ENCODE measurements at places on chromosomes 16 and 17.

- DNase-seq, result no peak
Observed at GRCh38 chr17:57146273-57146672, 61.2 kb downstream of the AKAP1 start.

DNA sequence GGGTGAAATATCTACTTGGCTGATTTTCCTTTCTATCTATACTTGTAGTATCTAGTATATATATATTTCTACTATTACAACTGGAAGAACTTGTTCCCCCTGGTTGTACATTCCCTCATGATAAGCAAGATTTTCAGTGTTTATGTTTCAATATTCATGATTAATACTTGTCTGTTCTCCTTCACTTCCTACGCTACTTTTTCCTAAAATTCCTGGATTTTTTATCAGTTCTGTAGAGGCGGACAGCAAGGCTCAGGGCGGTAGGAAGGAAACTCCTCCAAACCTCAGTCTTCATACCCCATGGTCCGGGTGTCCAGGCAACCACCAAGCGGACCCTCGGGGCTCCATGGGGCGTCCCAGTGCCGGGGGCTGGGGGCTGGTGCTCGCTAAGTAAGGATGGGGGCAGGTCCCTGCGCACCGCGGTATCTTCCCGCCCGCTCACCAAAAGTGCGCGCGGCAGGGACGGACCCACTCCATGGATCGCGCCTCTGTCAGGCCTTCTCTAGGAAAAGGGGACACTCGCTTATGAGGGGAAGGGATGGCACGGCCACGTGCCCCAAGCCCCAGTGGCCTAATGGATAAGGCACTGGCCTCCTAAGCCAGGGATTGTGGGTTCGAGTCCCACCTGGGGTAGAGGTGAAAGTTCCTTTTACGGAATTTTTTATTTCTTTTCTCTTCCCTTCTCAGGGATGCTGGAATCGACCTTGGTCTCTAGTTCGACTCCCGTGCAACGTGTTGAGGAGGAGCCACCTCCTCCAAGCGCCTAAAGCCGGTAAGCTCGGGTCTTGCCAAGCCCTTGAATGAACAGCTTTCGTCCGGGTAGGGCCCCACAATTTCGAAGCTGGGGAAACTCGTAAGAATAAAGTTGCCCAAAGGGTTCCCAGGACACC lies 13.2 kb downstream of the ATP5PD start:
- peak; percentile 78 for DNase-seq

- no peak for DNase-seq
Observed at GRCh38 chr17:57619061-57619937, 125.8 kb downstream of the CCDC182 start.

GRCh38 chr17:36939052-36939801 lies 2.0 kb downstream of the LHX1 start:
- no peak for DNase-seq

DNA sequence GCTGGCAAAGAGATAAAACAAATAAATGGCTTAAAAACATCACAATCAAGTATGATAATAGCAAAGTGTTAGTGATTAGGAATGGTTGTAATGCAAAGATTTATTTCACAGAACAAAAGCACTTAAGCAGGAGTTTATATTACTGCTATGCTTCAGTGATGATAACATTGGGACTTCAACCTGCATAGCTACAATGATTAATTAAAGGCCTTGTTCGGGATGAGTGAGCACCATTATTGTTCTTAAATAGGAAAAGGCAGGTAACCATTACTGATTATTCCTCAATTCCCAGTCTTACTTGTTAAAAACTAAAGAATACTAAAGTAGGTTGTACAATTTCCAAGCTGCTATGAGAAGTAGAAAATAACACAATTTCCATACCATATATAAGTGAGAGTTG lies 1247.5 kb upstream of the CDH8 start:
- DNase-seq, result no peak

DNA sequence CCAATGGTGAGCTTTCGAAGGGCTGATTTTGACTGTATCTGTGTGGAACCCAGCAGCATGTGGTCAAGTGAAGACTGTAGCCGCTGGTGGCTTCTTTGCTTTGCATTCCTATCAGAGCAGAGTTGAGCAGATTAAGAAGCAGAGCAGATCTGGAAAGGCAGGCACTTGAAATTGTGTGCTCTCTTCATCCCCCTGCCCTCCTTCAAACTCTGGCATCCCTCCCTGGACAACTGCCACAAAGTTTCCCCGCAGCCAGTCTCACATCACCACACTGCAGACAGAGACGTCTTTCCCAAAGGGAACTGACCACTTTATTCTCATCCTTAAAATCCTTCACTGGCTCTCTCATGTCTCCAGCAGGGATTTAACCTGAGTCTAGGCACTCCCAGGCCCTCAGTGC lies 237.1 kb upstream of the DYNLRB2 start:
- DNase-seq, result no peak

GRCh38 chr17:79811868-79812352 lies 15.0 kb upstream of the CBX8 start:
- no peak for DNase-seq

DNA sequence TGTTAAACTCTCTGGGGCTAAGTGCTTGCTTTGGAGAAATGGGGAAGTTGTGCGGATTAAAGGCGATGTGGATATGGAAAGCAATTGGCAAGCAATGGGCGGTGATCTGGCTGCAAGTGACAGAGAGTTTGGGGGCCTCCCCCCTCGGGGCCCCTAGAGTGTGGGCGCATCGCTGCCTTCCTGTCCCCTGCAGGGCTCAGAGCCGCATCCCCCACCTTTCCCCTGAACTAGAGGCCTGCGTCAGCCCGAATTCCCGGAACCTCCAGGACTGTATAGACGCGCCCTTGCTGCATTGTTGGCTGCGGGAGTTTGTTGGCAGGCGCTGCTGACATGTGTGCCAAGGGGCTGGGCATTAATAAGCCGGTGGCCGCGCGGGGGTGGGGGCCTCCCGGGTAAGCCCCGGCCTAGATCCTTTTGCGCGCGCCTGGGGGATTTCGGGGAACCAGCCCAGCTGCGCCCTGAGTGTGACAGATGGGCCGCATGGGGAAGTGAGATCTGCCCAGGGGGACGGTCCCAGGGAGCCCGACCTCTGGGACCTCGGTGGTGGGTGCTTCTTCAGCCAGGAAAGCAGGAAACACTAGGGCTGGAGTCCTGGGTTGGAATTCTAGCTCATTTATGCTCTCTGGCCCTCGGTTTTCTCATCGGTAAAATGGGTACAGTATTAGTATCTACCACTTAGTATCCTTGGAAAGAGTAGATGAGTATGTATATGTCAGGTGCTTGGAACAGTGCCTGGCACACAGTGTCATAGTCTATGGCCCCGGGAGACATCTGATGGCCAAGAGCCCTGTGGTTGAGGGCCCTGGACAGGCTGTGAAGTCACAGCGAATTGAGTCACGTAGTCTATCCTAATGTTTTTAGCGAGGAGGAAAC lies 1.0 kb downstream of the EEF2K start:
- peak; percentile 31 for DNase-seq

DNA sequence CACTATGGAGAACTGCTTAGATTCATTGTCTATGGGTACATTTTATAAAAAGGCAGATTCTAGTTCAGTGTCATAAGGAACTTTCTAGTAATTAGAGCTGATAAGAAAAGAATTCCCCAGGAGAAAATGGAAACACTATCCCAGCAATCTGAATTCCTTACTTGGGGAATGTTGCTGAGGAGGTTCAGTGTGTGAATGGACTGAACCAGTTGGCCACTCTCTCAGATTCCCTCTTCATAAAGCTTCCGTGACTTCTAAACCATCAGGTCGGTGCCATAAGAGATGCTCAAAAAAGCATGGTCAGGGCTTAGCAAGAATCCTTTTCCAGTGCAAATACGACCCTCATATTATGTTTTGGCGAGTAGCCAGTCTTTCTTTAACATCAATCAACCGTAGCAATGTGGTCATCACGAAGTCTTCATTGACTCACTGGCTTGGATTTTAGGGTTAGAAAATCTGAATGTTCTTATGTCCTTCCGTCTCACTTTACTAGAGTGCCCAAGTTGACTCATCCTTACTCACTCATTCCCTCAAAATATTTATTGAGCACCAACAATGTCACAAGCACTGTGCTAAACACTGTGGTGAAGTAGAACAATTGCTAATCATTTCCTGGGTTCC lies 102.7 kb upstream of the HLF start:
- no peak for DNase-seq

GRCh38 chr17:46175891-46176290 lies 17.3 kb downstream of the KANSL1 start:
- no peak for DNase-seq

GRCh38 chr17:77441130-77441920 lies 300.6 kb downstream of the SEC14L1 start:
- DNase-seq, result no peak

- no peak for DNase-seq
Observed at GRCh38 chr16:64217789-64218535, 903.9 kb downstream of the CDH11 start.

DNA sequence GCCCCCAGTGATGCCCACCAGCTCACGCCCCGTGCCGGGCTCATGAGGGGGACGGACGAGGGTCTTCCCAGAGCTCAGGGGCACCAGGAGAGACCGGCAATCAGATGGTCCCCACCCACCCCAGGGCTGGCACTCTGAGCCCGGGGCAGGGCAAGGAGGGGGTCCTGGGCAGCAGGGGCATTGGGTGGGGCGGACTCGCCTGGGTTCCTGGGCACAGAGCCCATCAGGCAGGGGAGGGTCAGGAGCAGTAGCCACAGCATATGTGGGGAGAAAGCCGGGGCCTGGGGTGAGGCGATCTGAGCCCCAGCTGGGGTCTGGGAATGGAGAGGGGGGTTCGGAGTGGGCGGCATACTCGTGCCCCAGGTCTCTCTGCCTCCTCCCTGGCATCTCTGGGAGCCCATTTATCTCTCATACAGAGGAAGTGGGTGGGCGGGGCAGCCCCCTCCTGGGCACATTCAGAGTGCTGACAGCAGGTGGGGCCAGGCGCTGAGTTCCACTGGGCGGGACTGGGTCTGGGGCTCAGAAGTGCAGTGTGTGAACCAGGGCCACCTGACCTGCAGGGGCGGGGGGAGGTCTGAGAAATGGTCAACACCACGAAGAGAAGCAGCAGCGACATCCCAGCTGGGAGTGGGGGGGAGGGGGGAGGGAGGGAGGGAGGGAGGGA lies 20.5 kb upstream of the UBE2I start:
- DNase-seq, result peak; percentile 5

GRCh38 chr16:86625029-86625428 lies 46.7 kb downstream of the FOXL1 start:
- no peak for DNase-seq

- no peak for DNase-seq
Observed at GRCh38 chr17:1264196-1264595, 6.0 kb upstream of the BHLHA9 start.

DNA sequence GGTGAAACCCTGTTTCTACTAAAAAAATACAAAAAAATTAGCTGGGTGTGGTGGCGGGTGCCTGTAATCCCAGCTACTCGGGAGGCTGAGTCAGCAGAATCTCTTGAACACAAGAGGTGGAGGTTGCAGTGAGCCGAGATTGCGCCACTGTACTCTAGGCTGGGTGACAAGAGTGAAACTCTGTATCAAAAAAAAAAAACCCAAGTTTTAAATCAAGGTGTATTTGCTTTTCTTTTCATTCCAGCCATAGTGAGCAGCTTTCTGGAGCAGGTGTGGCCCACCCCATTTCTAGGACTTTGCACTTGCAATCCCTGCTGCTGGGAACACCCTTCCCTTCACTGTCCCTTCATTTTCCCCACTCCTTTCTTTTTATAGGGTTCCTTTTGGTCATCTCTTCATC lies 28.8 kb downstream of the TMEM238L start:
- no peak for DNase-seq

GRCh38 chr17:4948166-4948930 lies at the start of gene PFN1:
Gene PFN1, minus strand, starts transcription at chr17:4948530. Its CDS starts 136 bp downstream, at chr17:4948394.
- DNase-seq, result peak; percentile 21

GRCh38 chr17:61338000-61338798 lies 61.4 kb upstream of the TBX2 start:
- no peak for DNase-seq

DNA sequence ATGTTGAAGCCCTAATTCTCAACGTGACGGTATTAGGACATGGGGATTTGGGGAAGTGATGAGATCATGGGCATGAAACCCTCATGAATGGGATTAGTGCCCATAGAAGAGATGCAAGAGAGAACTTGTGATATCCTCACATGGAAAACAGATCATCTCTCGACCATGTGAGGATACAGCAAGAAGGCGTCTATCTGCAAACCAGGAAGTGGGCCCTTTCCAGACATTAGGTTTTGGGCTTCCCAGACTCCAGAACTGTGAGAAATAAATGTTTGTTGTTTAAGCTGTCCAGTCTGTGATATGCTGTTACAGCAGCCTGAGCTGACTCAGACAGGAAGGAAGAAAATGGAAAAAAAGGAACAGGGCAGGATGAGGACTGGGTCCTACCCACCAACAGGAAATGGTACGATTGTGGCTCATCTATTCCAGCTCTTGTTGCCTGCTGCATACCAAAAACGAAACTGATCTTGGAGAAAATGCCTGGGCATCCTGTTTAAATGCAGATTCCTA lies 21.9 kb upstream of the SSTR2 start:
- no peak for DNase-seq
